M059J (cell line): ENCODE measurements at places on chromosomes 11 and 22.

DNA sequence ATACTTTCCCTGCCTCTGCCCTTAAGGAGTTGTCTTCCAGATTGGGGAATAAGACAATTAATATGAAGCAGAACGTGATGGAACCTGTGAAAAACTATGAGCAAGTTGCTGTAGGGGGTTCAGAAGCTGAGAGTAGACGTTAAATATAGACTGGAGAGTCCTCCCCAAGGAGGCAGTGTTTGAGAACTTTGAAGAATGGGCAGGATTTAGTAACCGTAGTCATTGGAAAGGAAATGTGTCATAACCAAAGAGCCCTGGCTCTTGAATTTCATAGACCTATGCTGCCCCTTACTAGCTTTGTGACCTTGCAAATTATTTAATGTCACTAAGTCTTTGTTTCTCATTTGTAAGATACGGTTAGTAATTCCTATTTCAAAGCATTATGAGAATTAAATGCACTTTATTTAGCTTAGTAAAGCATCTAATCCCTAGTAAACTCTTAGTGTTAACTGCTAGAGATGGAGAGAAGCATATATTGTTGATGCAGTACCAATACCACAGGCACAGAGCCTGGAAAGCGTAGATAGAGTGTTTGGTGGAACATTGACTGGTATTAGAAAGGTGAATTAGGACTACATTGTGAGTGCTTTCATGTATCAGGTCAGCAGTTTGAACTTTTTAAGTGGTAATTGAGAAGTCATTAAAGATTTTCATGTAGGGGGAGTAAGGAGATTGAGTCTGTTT lies 54.1 kb downstream of the MCAM start:
- peak; percentile 65 for DNase-seq

- peak; percentile 60 for DNase-seq
These were observed 25.3 kb downstream of the SCN3B start for GRCh38 chr11:123628936-123629683.

GRCh38 chr11:106021181-106021966 lies 666 bp downstream of the MSANTD4 start:
- peak; percentile 17 for DNase-seq

- peak; percentile 52 for DNase-seq
These were observed 1057.2 kb downstream of the NTM start for GRCh38 chr11:132427611-132428010.

GRCh38 chr11:113695207-113695606 lies 10.9 kb downstream of the TMPRSS5 start:
- no peak for DNase-seq

DNA sequence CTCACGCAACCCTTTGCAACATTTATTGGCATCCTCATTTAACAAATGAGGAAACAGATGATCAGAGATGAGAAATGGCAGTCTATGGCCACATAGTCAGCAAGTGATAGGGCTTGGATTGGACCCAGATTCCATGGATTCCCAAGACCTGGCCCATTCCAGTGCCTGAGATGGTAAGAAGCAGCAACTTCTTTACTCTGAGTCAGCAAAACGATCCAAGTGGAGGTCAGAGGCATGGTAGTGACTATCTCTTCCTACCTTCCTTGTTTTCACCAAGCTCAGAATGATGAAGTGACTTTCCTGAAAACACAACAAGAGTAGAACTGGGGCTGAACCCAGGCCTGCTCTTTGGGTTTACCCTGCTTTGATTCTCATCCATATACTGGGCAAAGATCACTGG lies 293.1 kb downstream of the TENM4 start:
- DNase-seq: no peak

DNA sequence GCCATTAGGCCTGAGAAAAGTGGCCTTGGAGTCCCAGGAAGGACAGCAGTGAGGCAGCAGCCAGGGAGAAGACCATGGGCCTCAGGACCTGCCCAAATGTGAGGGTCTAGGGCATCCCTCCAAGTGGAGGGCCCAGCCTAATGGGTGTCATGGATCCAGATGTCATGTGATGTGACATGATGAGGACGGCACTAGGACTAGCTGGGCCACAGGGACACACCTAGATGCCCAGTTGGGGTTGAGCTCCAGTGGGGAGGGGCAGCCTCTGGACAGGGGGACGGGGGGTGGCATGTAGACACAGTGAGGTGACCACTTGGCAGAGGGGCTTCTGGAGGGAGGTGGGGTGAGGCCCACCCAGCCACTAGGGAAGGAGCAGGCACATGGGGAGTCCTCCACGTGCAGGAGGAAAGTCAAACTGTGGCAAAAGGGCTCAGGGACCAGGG lies 5.4 kb downstream of the SCARF2 start:
- no peak for DNase-seq

GRCh38 chr11:95337175-95337957 lies 106.4 kb upstream of the SESN3 start:
- peak; percentile 3 for DNase-seq

- DNase-seq: peak; percentile 34
These were observed 236.3 kb upstream of the ZC3H12C start for GRCh38 chr11:109856928-109857327.

DNA sequence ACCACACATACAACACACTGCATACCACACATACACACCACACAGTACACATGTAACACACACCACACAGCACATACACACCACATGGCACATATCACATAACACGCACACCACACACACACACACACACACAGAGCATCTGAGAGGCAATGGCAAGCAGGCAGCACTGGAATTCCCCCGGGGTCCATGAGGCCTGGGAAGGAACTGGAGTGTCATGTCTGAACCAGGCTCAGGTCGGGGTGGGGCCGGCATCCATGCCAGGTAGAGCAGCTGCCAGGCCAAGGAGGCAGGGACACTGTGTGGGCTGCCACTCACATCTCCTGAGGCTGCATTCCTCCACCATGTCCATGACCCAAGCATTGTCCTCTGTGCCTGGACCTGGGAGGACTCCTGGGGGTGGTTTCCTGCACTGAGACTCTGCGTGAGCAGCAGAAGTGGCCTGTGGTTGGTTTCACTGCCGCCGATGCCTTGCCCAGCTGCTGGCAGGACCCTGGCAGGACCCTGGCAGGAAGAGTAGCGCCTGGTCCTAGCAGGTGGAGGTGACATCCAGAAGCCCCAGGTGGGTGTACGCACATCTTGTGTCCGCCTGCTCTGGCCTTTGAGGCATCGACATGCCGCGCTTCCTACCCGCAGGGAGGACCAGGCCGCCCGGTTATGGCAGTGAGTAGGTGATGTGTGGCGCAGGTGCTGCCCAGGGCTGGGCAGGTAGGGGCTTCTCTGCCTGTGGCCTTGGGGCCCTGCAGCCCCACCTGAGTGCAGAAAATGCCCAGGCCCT lies 1280.4 kb downstream of the TBC1D22A start:
- no peak for DNase-seq

DNA sequence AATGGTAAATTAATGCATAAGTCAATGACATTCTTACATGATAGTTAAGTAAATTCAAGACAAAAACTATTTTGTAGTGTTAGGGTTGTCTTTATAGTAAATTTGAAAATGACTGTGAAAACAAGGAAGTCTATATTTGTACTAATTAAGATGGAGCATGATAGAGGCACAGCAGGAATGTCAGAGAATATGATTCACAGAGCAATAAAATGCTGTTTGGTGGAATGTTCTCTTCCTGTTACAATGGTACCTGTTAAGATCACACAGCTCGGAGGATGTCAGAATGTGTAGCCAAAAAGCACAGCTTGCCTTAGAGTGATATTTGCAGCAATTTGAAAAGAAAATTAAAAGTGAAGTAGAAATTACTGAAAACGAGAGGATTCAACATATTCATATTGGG lies 2339.7 kb upstream of the RAG2 start:
- peak; percentile 26 for DNase-seq

DNA sequence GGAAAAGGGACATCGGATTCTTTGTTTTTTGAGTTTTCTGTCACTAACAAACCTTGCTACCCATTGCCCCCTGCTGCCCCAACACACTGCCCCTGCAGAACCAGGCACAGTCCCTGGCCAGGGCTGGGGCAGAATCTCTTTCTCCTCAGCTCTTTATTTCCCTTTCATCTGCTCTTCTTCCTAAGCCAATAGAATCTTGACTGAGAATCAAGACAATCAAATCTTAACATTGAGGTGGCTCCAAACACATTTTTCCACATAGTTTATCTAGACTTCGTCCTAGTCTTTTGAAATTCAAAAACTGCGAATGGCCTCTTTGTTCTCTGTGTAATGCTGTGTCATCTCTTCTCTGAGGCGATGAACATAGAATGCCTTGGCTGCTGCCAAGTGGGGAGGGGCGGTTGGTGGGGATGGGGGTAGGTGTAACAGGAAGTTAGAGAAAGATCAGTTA lies 16.1 kb upstream of the NTM start:
- DNase-seq: peak; percentile 7

- no peak for DNase-seq
These were observed 13.0 kb downstream of the PIK3IP1 start for GRCh38 chr22:31279327-31279669.

GRCh38 chr11:83827940-83828554 lies 541.9 kb upstream of the CCDC90B start:
- peak; percentile 36 for DNase-seq

- DNase-seq: peak; percentile 45
These were observed at the start of gene SYT13 for GRCh38 chr11:45285930-45286632. TSS of gene SYT13 (minus strand) at chr11:45286341. CDS start at chr11:45286207, 134 bp downstream.

DNA sequence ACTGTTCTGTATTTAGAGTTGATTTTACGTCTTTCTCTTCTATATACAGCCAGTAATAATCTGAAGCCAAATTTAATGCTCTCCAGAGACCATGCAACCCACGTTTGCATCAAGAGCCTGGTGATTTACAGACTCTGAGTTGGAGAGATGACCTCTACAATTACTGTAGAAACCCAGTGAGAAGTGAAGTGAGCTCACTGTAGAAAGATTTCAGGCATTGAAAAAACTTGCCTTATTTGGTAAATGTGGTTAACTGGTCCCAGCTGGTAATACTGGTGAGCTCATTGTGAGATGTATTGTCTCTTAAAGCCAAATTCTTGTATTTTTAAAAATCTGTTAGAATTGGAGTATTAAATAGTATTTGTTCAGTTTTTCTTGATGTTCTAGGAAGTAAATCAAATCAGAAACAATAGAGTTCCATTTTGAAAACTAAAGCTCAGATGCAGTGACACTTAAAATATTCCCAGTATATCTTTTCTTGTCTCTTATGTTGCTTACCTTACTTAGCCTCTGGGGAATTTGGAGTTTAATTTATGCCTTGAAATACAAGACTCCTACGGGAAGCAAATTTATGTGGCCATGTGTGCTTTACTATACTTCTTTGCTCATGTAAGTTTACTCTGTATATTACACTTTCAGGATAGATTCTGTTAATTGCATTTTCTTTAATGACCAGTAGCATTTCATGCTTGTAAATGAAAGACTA lies 189.9 kb downstream of the ARHGAP42 start:
- peak; percentile 96 for DNase-seq

GRCh38 chr11:101686514-101686913 lies 102.7 kb upstream of the TRPC6 start:
- DNase-seq: peak; percentile 90

GRCh38 chr11:7636350-7636749 lies 37.0 kb downstream of the CYB5R2 start:
- DNase-seq: no peak

DNA sequence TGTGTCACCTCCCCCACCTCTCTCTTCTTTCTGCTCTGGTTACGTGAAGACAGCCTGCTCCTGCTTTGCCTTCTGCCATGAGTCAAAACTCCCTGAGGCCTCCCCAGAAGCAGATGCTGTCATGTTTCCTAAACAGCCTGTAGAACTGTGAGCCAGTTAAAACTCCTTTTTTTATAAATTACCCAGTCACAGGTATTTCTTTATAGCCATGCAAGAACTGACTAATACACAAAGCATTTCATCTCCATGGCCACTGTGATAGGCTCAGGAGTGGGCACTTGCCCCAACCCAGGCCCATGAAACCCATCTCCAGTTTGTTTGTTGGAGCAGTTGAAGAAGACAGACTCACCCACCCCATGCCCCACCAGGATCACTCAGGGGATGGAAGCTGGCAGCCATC lies 253.3 kb upstream of the ISX start:
- DNase-seq: peak; percentile 91

- no peak for DNase-seq
These were observed 22.5 kb upstream of the CLDN5 start for GRCh38 chr22:19546680-19547079.

DNA sequence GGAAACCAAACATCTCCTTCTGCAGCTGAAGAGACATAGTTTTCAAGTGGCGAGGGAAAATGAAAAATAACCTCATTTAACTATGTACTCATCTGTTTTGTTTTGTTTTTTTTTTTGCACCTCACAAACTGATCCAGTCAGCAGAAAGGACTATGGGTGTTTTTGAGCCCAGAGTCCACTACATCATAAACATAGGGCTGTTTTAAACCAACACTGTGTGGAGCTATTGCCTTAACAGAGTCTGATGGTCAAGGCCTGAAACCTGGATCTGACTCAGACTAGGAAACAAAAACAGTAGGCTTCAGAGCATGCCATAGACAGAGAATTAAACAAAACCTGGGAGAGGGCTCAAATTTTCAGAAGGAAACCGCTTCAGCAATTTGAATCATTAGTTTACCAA lies 99.3 kb upstream of the FSHB start:
- peak; percentile 3 for DNase-seq

GRCh38 chr11:36751335-36751781 lies 153.3 kb upstream of the RAG2 start:
- DNase-seq: no peak

GRCh38 chr11:64936539-64936938 lies 846 bp upstream of the GPHA2 start:
- DNase-seq: no peak

DNA sequence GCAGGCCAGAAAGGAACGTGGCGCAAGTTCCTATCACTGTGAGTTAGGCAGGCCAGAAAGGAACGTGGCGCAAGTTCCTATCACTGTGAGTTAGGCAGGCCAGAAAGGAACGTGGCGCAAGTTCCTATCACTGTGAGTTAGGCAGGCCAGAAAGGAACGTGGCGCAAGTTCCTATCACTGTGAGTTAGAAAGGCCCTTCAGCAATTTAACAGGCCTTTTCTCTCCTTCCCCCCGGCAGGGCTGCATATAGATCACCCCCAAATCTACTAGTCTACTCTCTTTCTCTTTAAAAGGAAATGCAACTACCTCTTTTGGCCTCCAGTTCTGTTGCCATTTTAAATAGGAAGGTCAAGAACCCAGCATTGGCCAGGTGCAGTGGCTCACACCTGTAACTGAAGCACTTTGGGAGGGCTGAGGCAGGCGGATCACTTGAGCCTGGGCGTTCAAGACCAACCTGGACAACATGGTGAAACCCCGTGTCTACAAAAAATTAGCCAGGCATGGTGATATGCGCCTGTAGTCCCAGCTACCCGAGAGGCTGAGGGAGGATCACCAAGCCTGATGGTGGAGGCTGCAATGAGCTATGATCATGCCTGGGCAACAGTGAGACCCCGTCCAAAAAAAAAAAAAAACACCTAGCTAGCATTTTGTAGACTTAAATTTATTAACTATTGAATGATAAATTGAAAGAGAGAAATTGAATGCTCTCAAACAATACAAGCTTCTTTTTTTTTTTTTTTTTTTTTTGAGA lies 14.9 kb downstream of the FAM118B start:
- DNase-seq: no peak
